ENCODE measurements at places on chromosomes 7 and 10.

DNA sequence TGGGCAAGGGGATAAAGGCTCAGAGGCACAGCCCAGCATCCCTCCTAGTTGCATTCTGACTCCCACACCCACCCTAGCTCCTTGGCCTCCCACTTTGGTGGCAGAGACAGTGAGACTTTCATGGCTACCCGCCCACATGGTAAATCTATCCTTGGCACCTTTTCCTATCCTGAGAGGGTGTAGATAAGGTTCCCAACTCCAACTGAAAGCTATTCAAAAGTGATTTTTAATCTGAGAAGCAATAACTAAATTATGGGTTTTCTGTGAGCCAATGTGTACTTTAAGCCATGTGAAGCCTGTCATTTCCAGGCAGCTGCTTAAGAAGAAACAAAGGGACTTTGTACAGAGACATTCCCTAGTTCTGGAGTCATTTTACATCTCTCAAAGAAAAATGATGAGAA is 9.1 kb downstream of the LAMB1 start:
- no peak for DNase-seq

- DNase-seq: no peak
These were observed 4.0 kb downstream of the GATA3 start for GRCh38 chr10:8058274-8059111.

DNA sequence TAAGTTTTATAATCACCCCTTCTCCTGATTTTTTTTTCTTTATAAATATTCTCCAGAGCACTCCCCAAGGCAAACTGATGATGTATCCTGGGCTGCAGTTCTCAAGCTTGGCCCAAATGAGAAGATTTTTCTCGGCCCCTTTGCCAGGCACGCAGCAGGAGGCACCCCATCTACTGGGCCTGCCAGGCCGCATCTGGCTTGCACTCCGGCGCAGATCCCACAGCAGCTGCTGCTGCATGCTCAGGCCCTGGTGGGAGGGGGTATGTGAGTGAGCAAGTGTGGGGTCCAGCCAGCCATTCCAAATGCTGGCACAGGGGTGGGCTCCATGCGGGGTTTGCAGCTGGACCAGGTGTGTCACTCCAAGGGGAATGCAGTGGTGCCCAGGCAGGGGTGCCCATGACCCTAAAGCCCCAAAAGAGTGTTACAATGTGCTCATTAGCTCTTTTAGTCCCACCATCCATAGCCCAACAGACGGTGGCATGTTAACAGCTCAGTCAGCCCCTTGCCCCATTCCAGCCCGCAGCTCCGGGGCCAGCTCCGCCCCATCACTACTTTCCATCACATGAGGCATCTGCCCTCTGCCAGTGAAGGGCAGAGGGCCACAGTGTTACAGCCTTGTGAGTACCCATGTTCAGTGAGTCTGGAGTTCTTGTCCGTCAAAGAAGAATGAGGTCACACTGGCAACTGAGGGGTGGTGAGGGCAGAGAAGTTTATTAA is 25.9 kb downstream of the OAT start:
- no peak for DNase-seq

DNA sequence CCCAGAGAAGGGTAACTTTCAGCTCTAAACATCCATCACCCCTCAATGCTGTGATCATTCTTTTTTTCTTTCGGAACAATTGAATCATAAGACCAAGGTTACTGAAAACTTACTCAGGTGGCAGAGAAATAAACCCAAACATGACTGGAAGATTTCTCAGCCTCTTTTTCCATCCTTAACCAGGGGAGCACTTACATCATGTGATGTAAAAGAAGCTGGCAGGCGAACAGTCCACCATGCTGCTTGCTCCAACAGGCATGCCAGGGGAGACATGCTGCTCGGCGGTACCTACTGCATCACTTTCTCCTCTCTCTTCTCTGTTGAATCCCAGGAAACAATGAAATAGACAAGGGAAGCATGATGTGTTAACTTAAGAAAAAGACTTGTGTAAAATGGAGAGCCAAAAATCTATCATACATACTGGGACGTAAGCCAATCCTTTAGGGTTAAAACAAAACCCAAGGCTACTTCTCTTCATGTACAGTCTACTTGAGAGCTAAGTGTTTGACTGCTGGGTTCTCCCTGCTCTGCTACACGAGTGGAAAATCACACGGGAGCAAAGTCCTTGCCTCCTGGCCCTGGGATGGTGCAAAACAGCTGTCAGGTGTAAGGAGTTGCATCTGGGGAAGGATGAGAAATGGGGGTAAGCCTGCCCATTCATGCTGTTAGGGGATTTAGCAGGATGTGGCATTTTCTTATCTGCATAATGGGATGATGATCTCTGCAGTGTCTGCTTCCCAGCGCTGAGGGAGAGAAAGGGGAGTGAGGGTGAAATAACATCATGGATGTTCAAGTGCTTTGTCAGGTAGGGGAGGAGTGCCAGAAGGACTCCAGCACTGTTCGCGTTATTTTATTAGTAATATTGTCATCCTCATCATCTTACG is 64.3 kb upstream of the ZNF438 start:
- DNase-seq: no peak

DNA sequence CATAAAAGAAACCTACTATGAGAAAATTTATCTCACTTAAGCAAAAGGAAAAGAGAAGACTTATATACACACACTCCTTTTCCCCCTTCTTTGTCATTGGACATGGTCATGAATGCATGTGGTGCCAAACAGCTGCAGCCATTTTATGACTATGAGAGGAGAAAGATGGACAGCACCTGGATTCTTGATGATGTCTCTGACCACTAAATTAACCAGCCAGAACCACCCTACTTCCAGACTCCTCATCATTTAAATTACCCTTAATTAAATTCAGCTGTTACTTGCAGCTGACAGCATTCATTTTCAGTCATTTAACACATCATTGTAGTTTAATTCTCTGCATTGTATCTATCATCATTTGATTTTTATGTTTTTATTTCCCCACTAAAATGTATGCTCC is 379.0 kb upstream of the HPS1 start:
- no peak for DNase-seq

DNA sequence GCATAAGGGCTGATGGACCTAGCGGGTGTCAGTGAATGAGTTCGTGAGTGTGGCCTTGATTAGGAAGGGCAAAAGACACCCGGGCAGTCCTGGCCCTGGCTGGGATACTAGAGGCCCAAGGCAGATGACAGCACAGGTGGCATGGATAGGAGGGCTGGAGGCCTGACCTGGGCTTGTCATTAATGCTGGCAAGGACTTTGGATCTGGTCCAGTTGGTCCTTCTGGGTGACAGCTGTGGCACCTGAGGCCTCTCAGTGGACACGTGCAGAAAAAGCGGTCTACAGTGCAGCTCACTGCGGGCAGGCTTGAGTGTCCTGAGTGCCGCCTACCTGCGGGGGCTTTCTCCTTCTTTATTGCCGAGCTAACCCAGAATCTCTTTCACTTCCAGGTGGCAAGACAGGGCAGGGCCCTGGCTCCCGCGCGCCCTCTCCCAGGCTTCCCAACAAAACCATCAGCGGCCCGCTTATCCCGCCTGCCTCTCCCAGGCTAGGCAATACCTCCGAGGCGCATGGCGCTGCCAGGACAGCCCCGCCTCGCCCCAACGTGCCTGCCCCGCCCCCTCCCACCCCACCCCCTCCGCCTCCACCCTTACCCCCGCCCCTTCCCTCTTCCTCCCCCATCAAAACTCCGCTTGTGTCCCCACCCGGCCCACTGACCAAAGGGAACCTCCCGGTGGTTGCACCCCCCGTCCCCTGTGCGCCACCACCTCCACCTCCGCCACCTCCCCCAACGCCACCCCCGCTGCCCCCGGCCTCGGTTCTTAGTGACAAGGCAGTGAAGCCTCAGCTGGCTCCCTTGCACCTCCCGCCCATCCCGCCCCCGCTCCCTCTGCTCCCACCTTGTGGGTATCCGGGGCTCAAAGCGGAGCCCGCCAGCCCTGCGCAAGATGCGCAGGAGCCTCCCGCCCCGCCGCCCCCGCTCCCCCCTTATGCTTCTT is 77.4 kb downstream of the WIPF3 start:
- DNase-seq: no peak

DNA sequence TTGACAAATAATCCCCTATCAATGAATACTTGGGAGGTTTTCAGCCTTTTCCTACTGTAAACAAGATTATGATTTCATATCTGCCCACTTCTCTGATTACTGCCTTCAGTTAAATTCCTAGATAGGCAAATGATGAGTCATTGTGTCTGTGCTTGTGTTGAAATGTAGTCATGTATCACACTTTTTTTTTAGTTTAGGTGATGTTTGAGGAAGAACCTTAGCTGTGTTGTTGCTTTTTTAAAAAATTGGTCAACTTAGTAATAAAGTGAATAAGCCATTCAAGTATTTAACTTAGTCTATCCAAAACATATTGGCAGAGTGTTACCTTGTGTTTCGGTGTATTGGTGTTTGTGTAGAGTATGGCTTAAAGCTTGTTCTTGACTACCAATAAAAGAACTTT is 60.0 kb downstream of the WAC start:
- DNase-seq: no peak

GRCh38 chr7:94123136-94123535 is 119.0 kb upstream of the BET1 start:
- DNase-seq: no peak

DNA sequence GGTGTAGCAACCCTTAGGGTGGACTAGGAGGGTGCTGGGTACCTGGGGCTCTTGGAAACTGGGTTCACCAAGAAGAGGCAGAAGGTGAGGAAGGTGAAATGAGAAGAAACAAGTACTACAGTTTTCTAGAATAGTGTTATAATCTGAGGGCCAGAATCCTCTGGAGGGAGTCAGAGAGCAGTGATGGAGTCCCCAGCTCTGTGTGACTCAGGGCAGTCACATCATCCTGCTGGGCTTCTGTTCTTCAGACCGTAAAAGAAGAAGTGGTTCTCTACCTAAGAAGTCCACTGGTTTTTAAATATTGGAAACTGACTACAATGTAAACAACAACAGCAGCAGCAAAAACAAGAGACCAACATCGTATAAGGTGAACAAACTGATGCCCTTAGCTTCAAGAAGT is 197.3 kb downstream of the PRPF18 start:
- peak; percentile 58 for DNase-seq

DNA sequence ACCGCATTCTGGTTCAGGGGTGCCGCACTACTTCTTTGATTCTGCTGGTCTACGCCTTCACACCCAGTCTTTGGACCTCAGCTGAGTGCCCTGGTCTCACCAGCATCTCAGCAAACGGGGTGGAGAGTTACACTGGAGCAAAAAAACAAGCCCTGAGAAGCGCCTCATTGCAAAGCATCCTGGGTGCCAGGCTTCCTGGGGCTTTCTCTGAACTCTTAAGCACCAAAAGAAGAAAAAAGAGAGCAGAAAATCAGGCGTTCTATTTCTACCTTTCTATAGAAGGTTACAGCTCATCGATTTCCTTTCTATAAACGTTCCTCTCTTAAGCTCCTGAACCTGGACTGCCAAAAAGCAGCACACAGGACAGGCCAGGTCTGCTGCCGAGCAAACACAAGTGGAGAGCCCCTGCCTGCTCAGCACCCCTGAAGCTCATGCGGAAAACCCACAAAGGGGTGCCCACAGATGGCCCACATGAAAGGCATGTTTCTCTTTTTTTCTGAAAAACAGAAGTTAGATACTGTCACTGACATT is 217.9 kb downstream of the SFMBT2 start:
- peak; percentile 84 for DNase-seq

DNA sequence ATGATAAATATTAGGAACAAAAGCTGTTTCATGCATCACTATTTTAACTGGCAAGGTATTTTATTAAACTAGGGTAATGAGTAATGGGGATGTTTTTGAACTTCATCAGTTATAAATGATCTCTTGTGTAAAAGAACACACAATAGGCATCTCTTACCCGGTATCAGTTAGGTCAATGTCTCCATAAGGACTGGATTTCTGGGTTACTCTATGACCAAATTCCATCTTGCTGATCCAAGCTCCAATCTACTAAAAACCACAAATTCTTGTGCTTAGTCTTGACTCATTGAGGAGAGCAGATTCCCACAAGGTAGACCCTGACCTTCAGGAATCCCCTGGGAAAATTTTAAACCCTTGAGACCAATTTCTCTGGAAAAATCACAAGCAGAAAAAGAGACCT is 1167.7 kb downstream of the XPNPEP1 start:
- DNase-seq: no peak
